ENCODE measurements at places on chromosomes 11 and 22. TPM values are rescaled to one million over a fixed set of nuclear protein-coding genes. Genes with fewer than 3 reads are reported as not detected.

The MS4A15 gene
- not detected for total RNA-seq

The IFITM10 gene
- 0.58 TPM for total RNA-seq

The CST6 gene
- not detected for total RNA-seq

The POU2AF3 gene
- total RNA-seq = not detected

The PDE3B gene
- 14.8 TPM for total RNA-seq

The ART1 gene
- not detected for total RNA-seq

The APOL5 gene
- total RNA-seq = not detected

The GP1BB gene
- 6.6 TPM for total RNA-seq

The PDE2A gene
- total RNA-seq = 0.58 TPM

The KRTAP5-2 gene
- not detected for total RNA-seq

The KCNK7 gene
- total RNA-seq = 0.50 TPM

The DDX6 gene
- total RNA-seq = 157 TPM

The P2RY6 gene
- total RNA-seq = 0.17 TPM

The APOBEC3A gene
- not detected for total RNA-seq

The ZBED4 gene
- 7.7 TPM for total RNA-seq

The REXO2 gene
- 176 TPM for total RNA-seq

The HEPHL1 gene
- total RNA-seq = not detected

The OR11H1 gene
- not detected for total RNA-seq

The AKIP1 gene
- total RNA-seq = 39.0 TPM

The SLC22A8 gene
- not detected for total RNA-seq

The MOB2 gene
- total RNA-seq = 30.6 TPM

The POU2AF1 gene
- not detected for total RNA-seq

The LGALS12 gene
- not detected for total RNA-seq

Data from smooth muscle cell of trachea (primary cell).